ENCODE measurements at places on chromosomes 2 and 18.

DNA sequence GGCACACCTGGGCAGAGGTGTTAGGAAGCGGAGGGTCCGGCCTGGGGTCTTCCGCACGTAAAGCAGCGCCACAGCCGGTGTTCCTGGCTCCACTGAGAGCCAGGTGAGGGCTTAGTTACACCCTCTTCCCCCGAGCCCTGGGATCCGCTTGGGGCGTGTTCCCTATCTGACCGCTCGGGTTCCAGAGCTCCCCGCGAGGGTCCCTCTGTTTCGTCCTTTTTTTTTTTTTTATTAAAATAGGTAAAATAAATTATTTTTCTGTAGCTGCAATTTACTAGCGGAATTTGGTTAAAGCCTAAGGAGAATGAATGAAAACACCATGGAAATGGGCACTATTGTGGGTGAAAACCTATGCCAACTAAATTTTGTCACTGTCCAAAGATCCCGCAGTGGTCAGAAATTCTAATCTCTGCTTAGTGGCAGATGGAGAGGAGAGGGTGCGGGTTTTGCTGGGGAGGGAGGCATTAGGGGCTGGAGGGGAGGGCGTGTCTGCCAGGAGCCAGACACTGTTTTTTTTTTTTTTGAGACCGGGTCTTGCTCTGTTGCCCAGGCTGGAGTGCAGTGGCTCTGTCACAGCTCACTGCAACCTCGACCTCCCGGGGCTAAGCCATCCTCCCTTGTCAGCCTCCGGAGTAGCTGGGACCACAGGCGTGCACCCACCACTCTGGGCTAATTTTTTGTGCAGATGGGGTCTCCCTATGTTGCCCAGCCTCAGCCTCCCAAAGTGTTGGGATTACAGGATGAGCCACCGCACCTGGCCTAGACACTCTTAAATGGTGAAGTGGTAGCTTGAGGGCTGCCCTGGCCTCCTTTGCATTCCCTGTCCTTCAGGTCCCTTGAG, 834 bp downstream of the PDCL3 start:
- no peak for DNase-seq

DNA sequence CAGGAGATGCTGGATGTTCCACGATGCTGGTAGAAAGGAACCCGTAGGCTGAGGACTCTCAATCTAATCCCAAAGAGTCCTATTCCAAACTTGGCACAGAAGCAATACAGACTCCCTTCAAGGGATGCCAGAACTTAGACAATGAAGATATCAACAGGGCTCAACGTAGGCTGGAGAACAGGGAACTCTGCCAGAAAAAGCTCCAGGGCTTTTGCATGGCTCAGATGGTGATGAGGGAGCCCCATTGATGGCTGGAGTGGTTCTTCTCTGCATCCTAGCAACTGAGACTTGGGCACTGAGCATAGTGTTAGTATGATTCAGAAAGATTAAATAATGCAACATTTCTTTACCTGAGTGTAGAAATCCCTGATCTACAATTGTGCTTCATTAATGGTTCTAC, 117.2 kb upstream of the NCK2 start:
- DNase-seq: no peak

- DNase-seq: no peak
Observed at GRCh38 chr2:7020939-7021470, 103.8 kb downstream of the RNF144A start.

GRCh38 chr2:126858991-126859390, 39.7 kb upstream of the TEX51 start:
- DNase-seq: no peak

DNA sequence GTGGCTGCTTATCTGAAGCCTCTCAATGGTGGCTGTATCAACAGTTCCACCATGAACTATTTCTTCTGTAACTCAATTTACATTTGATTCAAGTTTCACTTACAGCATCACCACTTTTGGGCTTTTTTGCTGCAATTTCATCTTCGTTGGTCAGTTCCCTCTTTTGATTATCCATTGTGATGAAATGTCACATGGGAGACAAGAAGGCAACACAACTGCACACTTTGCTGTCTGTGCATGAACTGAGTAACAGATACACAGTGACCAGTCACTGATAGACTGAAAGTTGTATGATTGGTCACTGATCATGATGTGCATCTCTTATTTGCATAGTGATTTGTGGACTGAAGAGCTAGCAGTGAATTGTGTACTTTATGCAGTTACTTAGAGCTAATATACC, 130.7 kb upstream of the RNF152 start:
- DNase-seq: no peak

GRCh38 chr2:43097644-43098408, 128.6 kb downstream of the ZFP36L2 start:
- no peak for DNase-seq

- no peak for DNase-seq
Observed at GRCh38 chr18:5966514-5966913, 71.2 kb upstream of the TMEM200C start.

GRCh38 chr2:157442636-157443035, 1.3 kb downstream of the CYTIP start:
- no peak for DNase-seq

DNA sequence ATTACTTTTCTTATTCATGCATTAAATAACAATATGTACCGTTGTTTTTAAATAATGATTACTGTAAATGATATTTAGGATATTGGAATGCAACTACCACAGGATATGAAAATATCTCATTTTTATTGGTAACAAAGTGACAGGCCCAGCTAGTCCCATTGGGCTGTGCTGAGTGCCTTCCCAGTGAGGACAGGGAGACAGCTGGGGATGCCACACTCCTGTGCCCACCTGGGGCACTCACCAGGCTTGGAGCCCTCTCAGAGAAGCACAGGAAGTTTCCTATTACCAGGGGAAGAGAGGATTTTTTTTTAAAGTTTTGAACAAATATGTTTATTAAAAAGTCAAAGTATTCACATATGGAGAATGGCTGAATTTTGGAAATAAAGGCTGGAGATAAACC, 48.9 kb downstream of the PARD6G start:
- no peak for DNase-seq

GRCh38 chr2:135124924-135125886, 73.1 kb downstream of the RAB3GAP1 start:
- DNase-seq: no peak

DNA sequence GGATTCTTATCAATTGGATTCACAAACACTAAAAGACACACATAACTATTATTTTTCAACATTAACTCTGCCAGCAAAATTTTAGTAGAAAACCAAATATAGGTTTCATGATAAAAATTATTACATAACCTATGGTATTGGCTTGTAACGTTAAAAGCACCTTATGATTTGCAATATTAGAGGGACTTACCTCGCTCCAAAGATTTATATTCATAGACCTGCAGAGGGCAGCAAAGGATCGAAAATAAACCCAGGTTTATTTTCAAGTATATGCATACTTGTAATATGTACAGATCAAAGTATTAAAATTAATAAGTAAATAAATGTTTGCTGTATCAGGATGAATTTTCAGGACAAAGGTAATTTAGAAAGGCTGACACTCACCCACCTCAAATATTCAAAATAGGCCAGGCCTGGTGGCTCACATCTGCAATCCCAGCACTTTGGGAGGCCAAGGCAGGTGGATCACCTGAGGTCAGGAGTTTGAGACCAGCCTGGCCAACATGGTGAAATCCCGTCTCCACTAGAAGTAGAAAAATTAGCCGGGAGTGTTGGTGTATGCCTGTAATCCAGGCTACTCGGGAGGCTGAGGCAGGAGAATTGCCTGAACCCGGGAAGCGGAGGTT, 45.3 kb downstream of the LRPPRC start:
- no peak for DNase-seq

DNA sequence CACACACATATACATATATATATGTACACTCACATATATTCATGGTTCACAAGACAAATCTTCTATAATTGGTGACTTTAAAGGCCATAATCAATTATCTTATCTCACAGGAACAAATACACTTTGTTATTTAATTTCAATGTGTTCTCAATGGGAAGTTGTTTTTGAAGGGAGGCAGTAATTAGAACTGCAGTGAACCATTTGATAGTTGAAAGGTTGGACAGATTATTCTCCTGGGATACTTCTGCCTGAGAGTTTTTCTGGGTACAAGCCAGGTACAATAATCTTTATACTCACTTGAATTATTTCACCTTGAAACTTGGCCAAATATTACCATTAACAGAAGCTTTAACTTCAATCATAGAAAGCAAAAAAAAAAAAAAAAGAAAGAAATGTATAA, 546.6 kb upstream of the LRRTM4 start:
- no peak for DNase-seq

- DNase-seq: no peak
Observed at GRCh38 chr2:180516232-180516631, 464.2 kb upstream of the UBE2E3 start.

DNA sequence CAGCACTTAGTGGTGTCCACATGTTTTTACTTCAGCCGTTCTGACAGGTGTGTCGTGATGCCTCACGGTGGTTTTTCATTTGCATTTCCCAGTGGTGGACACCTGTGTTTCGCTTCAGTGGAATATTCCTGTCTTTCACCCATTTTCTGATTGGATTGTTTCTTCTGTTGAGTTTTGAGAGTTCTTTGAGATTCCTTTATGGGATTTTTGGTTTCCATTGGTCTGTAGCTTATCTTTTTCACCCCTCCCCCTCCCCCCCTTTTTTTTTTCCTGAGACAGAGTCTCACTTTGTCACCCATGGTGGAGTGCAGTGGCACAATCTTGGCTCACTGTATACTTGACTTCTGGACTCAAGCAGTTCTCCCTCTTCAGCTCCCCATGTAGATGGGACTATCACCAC, 8.0 kb downstream of the ANKRD23 start:
- DNase-seq: no peak

DNA sequence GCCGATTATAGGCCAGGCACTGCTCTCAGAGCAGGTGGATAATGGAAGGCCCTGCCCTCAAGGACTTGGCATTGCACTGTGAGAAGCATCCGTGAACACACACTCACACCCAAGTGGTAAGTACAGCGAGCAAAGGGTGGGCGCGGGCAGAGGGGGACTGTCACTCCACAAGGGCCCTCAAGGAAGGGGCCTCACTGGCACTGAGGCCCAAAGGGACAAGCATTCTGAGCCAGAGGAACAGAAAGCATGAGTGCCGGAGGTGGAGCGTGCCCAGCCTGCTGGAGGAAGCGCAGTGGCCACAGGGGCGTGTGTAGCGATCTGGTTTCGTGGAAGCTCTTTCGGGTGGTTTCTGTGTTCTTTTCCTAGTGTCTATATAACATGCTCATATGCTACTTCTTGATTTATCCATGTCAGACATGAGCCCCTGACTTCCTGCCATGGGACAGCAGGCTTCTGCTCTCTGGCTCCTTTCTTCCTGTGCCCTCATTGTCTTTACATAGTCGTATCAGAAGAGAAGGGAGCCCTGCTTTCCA, 132.7 kb upstream of the ASB18 start:
- DNase-seq: no peak

DNA sequence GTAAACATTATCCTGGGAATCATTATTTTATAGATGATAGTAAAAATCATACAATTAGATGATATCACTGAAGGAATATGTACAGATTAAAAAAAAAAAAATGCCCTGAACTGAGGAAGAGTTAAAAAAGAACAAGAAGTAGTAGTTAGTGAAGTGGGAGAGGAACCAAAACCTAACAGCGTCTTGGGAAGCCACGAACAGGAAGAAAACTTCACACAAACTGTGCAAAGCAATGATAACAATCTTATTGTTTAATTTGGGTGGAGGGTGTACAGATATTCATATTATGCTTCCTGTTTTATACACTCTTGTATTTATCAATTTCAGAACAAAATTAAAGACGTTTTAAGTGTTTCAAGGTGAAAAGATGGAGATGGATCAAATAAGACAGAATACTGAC, 3.5 kb downstream of the HEATR5B start:
- no peak for DNase-seq

DNA sequence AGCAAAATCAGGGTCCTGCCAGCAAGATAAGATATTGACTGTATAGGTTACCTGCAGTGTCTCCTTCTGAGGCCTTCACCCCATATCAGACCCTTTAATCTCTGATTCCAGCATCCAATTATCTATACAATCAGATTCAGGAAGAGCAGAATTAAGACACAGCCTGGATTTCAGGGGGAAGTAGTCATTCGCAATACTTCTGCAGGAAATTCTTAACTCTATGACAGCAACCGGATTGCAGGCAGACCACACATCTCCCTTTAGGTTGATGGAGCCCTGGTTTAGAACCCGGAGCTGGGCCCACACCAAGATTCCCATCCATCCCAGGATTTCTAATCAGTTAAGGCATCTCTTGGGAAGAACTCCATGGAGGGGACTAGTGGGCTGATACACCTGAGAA, 9.5 kb downstream of the ARL4C start:
- no peak for DNase-seq

DNA sequence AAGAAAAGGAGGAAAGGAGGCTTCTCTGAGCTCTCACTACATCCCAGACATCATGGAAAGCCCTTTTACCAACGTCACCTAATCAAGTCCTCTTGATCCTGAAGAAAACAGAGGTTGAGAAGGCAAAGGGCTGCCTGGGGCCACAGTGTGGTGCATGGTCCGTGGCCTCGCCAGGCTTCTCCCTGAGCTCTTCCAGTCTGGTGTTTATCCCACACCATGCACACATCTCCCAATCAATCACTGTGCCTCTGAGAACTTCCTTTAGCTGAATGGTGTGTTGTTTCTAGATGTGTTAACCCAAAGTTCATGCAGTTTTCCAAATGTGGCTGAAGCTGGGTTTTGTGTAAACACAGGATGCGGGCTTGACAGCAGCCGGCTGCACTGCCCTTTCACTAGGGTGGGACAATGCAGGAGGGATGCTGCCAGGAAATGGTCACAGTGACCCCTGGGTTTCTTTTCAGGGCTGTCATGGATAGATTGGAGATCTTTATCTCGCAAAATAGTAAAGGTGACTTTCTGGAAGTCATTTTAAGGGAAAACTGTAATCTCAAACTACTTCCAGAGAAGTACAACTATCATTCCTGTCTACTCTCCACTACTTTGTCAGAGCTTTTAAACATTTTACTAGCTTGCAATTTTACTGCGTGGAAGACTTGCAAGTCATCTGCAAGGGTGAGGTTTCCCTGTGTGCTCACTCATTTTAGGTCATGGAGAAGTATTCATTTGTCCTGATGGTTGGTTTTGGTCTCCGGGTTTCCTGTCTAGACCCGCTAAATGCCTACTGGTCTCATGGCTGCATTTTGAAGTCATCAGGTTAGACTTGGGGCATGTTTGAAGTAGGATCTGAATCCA, 54.6 kb downstream of the IL1R2 start:
- DNase-seq: no peak

DNA sequence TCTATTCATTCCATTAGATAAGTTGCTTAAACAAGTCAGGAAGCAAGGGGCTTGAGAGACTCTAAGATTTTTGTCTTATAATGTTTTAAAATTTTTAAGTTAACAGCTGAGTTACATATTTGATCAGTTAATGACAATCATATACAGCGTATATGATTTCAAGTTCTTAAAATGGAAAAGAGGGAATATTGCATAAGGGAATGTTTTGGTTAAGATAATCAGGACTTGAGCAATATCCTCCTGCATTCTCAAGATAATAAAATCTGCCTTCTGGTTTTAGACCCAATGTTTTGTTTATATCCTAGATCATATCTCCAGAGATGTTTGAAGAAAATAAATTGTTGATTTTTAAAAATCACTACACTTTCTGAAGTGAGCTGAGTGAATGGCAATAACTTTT, 13.4 kb upstream of the DYNC1I2 start:
- DNase-seq: no peak

- DNase-seq: no peak
Observed at GRCh38 chr2:157394928-157395327, 49.0 kb downstream of the CYTIP start.
